ENCODE measurements at places on chromosomes 7 and 10.

GRCh38 chr7:70778585-70778984, 353.4 kb upstream of the GALNT17 start:
- DNase-seq = no peak

- no peak for DNase-seq
Measured at GRCh38 chr7:48420206-48420605, 248.9 kb downstream of the ABCA13 start.

DNA sequence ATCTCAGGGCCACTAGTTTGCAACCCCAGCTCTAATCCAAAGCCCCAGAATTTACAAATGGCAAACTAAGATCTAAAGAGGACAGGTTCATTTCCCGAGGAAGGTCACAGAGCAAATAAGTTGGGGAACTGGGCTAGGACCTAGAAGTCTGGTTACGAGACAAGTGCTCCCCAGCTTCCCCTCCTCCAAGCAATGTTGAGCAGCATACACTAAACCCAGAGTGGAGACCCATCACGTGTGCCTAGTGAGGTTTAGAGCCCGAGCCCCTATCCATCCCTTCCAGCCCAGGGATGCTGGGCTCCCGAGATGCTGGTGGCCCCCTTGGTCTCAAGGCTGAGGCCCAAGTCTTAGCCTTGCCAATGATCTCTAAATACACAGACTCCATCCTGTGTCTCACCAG, 209.5 kb upstream of the ZMIZ1 start:
- no peak for DNase-seq

GRCh38 chr10:112517451-112517862, 70.4 kb downstream of the VTI1A start:
- DNase-seq = no peak

GRCh38 chr7:121157341-121157751, 168.8 kb downstream of the CPED1 start:
- no peak for DNase-seq

DNA sequence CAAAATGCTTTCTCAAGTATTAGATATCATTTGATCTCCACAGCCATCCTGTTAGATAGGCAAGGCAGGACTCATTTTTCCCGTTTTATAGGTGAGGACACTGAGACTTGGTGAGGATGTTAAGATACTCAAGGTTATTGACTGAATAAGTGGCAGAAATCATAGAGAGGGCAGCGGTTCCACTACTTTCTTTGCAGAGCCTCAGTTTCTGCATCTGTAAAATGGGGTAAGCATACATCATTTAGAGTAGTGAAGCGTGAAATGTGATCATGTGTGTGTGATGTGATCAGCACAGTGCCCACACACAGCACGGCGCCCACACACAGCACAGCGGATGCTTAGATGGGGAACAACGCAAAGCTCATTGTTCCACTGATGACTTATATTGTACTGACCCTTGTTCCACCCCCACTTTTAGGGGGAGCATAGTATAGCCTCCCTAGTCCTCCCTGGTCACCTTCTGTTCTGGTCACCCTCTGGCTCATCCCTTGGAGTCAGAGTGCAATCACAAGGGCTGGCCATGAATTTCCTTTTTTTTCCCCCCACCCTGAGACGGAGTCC, 10.5 kb downstream of the UBTD1 start:
- DNase-seq = no peak

DNA sequence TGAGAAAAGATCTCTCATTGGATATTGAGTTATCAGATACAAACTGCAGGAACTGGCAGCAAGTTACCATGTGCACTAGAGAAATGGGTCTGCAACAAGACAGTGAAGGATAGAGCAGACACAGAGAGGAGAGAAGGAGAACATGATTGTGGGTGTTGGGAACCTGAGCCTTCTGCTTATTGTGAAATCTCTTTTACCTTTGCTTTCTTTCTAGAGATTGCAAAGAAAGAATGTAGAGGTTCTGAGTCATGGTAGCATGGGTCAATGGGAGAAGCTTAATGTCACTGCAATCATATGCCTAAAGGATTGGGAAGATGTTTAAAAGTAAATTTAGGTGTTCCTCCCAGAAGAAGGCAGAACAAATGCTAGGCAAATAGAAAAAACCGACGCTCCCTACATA, 821.4 kb downstream of the CCSER2 start:
- DNase-seq = no peak

- no peak for DNase-seq
Measured at GRCh38 chr7:123711832-123712293, 36.9 kb downstream of the WASL start.

GRCh38 chr10:35780970-35781642, 139.0 kb upstream of the FZD8 start:
- DNase-seq = no peak

- DNase-seq = no peak
Measured at GRCh38 chr7:131533566-131534561, 22.6 kb downstream of the PODXL start.

DNA sequence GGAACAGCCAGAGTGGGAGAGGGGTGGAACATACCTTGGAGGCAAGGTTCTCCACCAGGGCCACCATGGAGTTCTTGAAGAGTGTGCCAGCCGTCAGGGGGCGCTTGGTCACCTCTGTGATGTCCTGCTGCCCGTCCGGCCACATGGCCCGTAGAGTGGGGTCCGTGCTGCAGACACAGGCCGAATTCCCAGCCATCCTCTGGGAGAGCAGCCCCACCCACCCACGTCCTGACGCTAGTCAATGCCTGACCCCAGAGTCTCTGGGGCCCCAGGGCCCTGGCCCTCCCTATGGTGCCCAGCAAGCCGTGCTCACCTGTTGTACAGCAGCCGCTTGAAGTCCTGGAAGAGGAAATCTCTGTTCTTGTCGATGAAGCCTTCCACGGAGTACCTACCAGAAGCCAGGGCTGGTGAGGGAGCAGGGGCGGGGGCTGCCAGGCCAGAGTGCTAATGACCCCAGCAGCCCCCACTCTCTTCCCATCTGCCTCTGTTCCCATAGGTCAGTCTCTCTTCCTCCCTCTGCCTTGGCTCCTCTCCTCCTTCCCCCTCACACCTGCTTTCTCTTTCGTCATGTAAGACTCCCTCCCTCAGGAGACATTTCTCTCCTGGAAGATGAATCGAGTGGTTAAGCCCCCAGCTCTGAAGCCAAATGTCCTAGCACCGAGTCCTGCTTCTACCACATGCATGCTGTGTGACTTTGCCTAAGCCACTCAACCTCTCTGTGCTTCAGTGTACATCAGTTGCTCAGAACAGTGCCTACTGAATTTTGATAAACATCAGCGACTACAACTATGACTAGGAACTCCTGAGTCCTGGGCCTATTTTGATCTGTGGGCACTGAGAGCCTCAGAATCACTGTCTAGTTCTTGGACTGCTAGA, 11.0 kb downstream of the MYO1G start:
- DNase-seq = no peak

DNA sequence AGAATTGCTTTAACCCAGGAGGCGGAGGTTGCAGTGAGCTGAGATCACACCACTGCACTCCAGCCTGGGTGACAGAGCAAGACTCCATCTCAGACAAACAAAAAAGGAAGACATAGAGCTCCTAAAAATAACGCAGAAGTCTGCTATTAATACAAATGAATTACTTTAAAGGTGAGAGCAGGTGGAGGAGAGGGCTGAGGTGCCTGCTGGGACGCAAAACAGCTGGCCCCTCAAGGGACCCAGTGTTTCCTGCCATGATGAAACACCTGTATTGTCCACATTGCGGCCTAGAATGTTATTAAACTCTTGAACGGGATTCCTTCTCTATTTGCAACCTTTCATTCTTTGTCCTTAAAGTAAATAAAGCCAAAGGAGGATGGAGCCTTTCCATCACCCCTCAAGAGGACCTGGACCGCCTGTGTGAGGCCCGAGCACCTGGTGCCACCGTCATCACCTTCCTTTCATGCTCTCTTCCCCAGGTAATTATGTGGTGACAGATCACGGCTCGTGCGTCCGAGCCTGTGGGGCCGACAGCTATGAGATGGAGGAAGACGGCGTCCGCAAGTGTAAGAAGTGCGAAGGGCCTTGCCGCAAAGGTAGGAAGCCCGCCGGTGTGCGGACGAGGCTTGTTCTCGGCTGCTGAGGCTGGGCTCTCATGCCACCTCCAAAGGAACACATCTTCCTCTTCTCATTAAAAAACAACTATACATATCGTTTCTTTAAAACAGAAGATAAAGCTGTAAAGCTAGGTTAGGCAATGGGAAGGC, 136.7 kb downstream of the EGFR start:
- DNase-seq = no peak

DNA sequence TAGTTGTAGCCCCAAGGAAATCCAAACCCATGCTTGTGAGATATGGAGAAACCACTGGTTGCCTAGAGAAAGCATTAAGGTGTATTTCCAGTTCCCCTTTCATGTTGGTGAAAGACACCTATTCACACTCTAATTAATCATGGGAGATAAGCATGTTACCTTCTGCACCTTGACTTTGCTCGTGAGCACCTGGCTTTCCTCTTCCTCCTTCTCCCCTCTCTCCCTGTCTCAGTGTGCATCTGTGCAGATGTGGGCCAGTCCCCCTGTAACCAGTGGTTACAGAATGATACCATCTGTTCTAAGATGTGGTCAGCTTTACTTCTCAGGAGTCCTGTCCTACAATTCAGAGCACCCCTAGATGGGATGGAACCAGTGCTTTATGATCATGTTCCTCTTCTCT, 160.6 kb downstream of the LCOR start:
- DNase-seq = no peak

DNA sequence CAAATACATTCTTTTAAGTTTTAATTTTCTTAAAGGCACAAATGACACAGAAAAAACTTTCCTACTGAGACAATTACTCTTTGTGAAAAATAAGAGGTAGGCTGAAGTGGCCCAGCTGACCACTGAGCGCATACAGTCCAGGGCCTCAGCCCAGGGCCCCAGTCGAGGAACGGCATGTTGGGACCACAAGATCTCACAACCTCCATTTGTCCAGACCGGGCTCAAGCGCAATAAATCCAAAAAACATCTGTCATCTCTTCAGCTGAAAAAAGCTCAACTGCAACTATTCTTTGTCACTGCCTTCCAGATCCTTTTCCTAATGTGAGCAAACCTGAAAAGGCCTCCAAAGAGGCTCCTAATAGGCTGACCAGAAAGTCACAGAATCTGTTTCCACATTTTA, 165.8 kb downstream of the SRPK2 start:
- DNase-seq = no peak

- no peak for DNase-seq
Measured at GRCh38 chr10:63318491-63318890, 147.3 kb downstream of the JMJD1C start.

- no peak for DNase-seq
Measured at GRCh38 chr10:5945561-5946418, 31.6 kb downstream of the IL15RA start.

- DNase-seq = no peak
Measured at GRCh38 chr10:98632456-98633150, 185.9 kb upstream of the HPS1 start.

DNA sequence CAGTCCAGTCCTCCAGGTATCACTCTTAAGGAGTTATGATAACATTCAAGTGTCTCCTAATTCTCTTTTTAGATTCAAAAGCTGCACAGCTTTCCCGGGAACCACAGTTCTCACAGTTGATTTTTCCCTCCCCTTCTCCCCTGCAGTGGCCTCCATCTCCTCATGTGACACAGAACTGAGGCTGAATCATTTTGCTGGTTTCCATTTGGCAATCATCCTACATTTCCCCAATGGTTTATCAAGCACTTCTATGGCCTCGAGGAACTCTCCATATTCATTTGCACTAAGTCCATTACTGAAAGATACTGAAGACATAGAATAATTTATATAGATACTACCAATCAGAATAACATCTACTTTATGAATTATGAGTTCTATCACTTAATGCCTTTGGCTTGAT, 484.9 kb downstream of the GPAM start:
- no peak for DNase-seq

DNA sequence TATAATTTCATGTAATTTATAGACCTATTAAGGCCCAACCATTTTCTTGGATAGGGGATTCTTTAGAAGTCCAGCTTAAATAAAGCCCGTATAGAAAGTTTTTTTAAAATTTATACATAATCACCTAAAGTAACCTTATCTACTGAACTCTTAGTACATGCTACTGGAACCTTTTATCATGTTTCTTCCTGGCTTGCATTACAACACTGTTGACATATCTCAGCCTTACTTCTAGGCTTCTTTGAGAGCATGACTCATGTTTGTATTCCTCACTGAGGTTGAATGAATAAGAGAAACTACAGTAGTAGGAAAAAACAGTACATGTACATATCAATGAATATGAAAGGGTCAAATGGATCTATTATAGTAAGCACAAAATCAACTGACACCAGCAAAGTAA, 8.2 kb upstream of the MAGI2 start:
- DNase-seq = no peak

DNA sequence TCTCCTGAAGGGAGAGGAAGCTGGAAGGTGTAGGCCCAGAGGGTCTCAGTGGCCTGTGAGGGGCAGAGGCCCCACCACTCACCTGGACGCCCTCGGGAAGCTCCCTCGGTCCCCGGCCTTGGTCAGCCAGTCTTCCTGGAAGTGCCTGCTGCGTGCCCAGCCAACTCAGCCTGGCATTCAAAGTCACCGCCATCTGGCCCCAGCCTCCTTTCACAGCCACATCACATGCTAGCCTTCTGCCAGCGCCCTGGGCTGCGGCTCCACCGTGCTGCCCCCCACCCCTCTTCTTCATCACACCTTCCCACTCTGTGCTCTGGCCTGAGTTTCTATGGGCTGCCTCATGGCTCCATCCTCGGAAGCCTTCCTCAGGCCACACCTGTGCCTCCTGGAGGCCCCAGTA, 98.0 kb downstream of the ZMIZ1 start:
- no peak for DNase-seq

DNA sequence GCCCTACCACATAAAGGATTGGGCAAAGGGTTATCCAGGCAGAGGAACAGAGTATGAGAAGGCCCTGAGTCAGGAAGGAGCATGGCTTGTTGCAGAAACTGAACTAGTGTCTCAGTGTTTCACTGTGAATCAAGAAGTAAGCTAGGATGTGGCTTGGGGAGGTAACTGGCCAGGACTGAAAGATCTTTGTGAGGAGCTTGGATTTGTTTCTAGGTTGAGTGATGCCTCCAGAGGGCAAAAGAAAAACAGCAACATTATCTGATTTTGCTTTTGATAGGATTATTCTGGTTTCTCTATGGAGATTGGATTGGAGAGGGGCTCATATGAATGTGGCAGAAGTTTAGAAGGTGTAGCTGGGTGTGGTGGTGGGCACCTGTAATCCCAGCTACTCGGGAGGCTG, 137.9 kb upstream of the HDAC9 start:
- no peak for DNase-seq

DNA sequence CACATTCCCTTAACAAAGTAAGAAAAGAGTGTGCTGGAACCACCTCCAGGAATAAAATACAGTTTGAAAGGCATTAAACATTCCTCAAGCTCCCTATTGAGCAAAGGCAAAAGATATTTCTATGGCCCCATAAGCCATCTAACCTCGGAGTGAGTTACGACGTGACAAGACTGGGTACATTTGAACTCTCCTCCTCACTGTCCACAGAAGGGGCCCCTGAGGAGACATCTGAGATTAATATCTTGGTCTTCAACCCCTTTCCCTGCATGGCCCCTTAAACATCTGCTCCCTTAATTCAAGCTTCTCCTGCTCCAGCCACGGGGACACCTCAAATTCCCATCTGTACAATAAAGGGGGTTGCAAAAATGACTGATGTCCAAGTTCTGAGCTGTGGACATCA, 526 bp downstream of the GIMAP1 start:
- no peak for DNase-seq

- DNase-seq = no peak
Measured at GRCh38 chr7:88599528-88599927, 160.0 kb upstream of the ZNF804B start.

Data from stimulated activated CD8-positive, alpha-beta memory T cell treated with anti-CD3 and anti-CD28 coated beads, Interleukin-4, amount 100 ng/mL, for 1 hour (primary cell).